ENCODE measurements at places on chromosomes 7 and 10.
A peak's percentile ranks its signal among the peaks of the same experiment; 100 is the strongest.

- peak; percentile 80 for DNase-seq
Measured at GRCh38 chr10:3886641-3887251, 101.7 kb upstream of the KLF6 start.

DNA sequence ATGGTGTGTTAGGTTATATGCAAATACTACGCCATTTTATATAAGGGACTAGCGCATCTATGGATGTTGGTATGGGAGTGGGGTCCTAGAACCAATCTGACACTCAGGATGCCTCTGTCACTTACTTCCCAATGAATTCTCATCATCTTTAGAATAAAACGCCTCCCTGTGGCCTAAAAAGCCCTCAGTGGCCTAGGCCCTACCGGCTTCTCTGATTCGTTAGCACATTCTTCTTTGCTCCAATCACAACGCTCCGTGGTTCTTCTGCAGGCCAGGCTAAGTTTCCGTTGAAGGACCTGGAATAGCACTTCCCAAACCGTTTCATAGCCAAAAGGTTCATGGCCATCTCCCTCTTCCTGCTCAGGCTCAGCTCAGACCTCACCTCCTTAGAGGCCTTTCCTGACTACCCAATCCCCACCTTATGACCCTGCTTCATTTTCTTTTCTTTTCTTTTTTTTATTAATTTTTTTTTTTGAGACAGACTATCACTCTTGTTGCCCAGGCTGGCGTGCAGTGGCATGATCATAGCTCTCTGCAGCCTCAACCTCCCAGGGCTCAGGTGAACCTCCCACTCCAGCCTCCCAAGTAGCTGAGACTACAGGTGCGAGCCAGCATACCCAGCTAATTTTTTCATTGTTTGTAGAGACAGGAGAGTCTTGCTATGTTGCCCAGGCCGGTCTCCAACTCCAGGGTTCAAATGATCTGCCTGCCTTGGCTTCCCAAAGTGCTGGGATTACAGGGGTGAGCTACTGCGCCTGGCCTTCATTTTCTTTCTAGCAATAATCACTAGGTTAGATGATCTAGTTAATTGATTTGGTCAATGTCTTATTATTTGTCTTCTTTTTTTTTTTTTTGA is 24.5 kb upstream of the YWHAG start:
- DNase-seq = no peak

DNA sequence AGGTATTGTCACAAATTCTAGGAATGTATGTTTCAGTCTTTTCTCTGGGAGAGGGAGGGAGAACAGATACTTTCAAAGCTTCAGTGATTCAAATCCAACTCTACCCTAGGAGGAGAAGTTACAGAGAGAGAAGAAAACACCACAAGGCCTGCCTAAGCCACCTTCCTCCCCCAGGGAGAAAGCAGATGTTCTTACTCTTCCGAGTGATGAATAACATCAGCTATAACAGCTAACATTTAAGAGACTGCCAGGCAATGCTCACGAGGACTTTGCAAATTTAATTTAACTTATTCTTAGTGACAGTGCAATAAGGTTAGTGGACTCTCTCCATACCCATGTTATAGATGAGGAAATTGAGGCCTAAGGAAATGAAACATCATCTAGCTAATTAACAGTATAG is 36.8 kb downstream of the TAS2R41 start:
- no peak for DNase-seq

- no peak for DNase-seq
Measured at GRCh38 chr7:80468931-80469714, 42.7 kb downstream of the GNAT3 start.

- DNase-seq = no peak
Measured at GRCh38 chr10:69994262-69994661, 58.4 kb upstream of the MACROH2A2 start.

GRCh38 chr10:71564194-71564820 is 155.3 kb downstream of the C10orf105 start:
- DNase-seq = no peak

DNA sequence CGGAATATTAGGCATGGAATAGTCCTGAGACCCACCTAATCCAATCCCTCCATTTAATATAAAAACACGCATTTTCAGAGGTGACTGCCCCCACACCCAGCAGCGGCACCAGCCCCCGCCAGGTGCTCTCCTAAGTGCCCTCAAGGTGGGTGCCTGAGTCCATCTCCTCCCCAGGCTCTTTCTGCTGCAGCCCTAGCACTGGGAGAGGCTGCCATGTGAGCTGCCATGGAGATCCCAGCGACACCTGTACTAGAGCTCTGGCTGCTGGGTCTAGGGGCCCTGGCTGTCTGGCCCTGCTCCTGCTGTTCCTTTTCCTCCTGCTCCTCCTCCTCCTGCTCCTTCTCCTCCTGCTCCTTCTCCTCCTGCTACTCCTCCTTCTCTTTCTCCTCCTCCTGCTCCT is 191.1 kb upstream of the BMPER start:
- no peak for DNase-seq

- peak; percentile 52 for DNase-seq
Measured at GRCh38 chr10:72812753-72813430, 80.6 kb upstream of the OIT3 start.

DNA sequence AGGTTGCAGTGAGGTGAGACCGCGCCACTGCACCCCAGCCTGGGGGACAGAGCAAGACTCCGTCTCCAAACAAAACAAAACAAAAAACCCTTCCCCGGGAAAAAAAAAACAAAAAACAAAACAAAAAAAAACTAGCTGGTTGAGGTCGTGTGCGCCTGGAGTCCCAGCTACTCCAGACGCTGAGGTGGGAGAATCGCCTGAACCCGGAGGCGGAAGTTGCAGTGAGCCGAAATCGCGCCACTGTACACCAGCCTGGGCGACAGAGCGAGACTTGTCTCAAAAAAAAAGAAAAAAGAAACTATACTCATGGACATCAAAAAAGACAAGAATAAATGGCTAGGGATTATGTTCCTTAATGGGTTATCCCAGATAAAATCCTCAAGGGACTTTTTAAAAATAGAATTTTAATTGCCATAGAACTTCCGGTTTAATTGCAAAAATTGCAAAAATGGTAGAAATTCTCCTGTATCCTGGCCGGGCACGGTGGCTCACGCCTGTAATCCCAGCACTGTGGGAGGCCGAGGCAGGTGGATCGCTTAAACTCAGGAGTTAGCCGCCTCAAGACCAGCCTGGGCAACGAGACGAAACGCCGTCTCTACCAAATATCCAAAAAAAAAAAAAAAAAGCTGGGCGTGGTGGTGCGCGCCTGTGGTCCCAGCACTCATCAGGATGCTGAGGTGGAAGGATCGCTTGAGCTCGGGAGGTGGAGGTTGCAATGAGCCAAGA is 37.8 kb downstream of the KLHDC10 start:
- no peak for DNase-seq

GRCh38 chr7:126702242-126703016 is 550.3 kb downstream of the GRM8 start:
- no peak for DNase-seq

DNA sequence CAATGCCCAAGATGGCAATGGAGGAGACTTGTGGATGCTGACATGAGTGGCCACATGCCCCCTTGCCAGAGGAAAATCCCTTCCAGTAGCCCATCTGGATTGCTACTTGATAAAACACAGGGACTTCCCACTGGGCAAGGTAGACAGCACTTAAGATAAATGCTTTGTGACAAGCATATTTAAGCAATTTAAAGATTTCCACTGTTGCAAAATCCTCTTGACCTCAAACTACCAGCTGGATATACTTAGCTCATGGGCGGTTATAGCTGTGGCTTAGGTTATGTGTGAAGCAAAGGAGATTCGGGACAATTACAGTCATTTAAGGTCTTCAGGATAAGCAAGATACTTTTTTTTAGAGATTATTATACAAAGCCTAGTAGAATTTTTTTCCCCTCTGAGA is 238.1 kb downstream of the BMPER start:
- DNase-seq = peak; percentile 78

DNA sequence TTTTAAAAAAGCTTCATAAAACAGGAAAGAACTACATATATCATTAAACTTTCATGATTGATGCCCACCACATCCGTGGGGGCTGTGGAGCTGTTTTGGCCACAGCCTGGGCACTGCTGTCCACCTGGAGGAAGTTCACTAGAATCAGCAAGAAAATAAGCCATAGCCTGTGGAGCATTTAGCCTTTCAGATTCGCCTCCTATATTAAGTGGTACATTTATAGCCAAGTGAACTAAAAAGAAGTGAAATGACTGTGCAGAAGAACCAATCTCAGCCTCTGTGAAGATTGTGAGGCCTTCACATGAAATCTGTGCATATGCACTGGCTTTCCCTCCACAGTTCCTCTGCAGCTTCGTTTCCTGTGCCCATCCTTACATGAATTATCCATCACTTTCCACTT is 23.5 kb downstream of the WNT16 start:
- no peak for DNase-seq

- DNase-seq = no peak
Measured at GRCh38 chr10:95266674-95267095, 24.1 kb downstream of the PDLIM1 start.

- peak; percentile 82 for DNase-seq
Measured at GRCh38 chr7:112422842-112423496, 27.3 kb upstream of the IFRD1 start.

GRCh38 chr10:73894245-73894971 is 16.5 kb upstream of the PLAU start:
- DNase-seq = peak; percentile 89

DNA sequence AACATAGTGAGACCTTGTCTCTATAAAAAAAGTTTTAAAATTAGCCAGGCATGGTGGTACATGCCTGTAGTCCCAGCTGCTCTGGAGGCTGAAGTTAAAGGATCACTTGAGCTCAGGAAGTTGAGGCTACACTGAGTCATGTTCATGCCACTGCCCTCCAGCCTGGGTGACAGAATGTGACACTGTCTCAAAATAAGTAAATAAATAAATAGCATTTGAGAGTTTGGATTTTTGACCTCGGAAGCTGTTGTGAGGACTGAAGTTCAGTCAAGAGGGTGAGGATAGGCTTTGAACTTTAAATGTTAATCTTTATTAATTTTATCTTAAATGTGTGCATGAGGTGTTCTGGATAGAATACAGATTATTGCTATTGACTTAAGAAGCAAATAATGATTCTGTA is 110.2 kb downstream of the GNAT3 start:
- no peak for DNase-seq

- no peak for DNase-seq
Measured at GRCh38 chr7:146701166-146701565, 584.6 kb downstream of the CNTNAP2 start.

GRCh38 chr10:119625570-119626280 is 25.5 kb upstream of the BAG3 start:
- no peak for DNase-seq

- DNase-seq = no peak
Measured at GRCh38 chr10:11682851-11683250, 59.3 kb upstream of the ECHDC3 start.

DNA sequence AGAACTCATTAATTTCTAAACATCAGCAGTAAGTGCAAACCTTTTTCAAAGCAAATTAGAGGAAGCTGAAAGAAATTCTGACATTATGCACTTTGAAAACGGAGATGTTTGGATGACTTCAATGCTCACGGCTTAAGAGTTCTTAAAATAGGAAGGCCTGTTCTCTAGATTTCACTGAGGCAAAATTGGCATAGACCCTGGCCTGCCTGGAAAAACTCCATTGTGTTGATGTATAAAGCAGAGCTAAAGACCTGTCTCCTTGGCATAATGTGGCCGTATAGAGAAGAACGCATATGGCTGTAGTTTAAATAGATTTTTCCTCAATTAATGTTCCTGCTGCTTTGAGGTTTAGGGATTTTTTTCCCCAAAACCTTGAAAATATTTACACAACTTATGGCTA is 24.5 kb upstream of the AGMO start:
- DNase-seq = no peak

GRCh38 chr10:97494151-97494550 is 4.1 kb downstream of the MMS19 start:
- no peak for DNase-seq

GRCh38 chr10:117723343-117723742 is 180.8 kb downstream of the EMX2 start:
- DNase-seq = no peak

DNA sequence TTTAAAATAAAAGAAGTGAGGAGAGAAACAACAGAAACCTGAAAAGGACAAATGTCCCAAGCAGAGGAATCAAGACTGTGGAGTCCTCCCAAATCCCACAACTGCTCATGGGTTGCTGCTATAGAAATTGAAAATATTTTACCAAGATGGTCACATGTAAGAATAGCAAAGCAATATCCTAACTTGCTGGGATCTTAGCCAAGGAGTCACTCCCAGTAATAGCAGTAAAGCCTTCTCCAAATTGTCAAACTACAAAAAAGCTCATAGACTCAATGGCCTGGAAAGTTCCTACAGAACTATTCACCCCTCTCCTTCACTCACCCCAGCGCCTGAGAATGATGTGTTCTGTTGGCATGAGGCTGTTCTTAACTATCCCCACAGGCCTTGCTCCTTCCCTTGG is 186.5 kb downstream of the ELMO1 start:
- no peak for DNase-seq

DNA sequence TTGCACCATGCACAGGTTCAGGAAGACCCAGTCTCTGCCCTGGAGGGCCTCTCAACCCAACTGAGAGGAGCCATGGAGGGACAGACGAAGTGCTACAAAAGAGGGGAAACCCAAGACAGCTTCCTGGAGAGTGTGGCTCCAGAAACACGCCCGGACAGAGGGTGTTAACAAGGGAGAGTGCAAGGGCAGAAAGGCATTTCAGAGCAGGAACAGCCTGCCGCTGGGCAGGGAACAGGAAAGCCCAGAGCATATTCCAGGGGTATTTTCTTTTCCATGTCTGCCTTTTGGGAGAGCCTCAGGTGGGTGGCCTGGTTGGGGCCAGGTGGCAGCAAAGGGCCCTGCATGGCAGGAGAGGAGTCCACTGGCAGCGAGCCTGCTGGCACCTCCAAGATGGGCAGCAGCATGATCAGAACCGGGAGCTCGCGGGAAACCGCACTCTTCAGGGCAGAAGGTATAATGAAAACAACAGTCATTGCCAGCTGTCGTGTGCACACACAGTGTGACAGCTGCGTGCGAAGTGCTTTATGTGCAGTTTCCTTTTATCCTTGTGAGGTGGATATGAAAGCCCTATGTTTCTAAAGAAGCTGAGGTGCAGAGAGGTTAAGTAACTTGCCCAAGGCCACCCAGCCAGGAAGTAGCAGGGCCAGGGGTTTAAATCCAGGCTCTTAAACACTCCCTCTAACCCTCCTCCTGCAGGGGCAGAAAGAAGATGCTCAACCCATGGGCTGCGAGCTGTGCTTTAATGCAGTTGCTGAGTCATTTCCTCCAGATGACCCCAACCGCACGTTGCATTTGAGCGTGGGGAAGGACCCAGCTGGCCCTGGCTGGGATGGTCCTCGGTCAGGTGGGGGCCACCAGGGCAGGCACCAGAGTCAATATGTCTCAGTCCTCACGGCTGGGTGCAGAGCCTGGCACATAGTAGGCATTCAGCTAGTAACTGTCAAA is 128.6 kb downstream of the OAT start:
- DNase-seq = no peak

DNA sequence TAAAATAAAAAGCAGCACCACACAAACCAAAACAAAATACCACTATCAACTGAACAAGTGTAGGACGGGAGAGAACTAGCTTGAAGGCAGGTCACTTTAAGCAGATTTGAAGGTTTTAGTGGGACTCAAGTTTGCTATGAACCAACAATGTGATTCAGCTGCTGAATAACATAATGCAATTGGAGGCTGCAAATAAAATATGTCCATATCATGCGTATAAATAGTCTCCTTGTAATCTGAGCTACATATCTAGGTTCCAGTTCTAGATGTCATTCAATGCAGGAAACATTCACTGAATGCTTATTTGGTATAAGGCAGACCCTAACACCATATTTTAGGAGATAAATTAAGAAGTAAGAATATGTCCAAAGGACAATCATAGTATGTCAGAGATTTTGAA is 81.4 kb upstream of the KCNIP2 start:
- DNase-seq = no peak

All from AG09309 (cell line).